ENCODE measurements at places on chromosomes 4 and X. TPM values are rescaled to one million over a fixed set of nuclear protein-coding genes. Genes with fewer than 3 reads are reported as not detected.

GRCh38 chr4:686413-687040 is 2.4 kb downstream of the SLC49A3 start:
- no peak overlapping the region for H3K27ac ChIP-seq
- DNase-seq, result no peak

DNA sequence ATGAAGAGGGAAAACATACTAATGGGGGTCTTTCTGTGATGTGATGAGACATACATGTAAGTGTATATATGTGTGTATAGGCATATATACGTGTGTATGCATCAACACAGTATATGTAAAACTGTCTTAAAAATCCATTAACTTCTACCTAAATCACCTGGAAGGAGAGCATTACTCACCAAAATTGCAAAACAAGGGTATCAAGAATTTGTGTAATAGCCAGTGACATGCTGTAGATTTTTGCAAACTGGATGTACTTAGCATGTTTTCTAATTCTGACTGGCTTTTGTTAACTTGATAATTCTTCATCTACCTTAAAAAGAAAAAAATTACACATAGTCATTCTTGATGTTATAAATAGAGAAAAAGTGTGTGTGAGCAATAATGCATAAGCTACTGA is 104.7 kb downstream of the PRRG1 start:
- H3K36me3 ChIP-seq, result no peaks in the 10 kb centered on the region
- H3K27ac ChIP-seq, result no peak overlapping the region
- H3K27me3 ChIP-seq, result no peaks in the 10 kb centered on the region
- DNase-seq, result no peak
- H3K4me1 ChIP-seq, result no peaks in the 10 kb centered on the region

ENAM gene
- total RNA-seq, result not detected

BEX5 gene
- 0.21 TPM for total RNA-seq
